ENCODE measurements at places on chromosomes 5 and 9. TPM values are rescaled to one million over a fixed set of nuclear protein-coding genes. Genes with fewer than 3 reads are reported as not detected.

DNA sequence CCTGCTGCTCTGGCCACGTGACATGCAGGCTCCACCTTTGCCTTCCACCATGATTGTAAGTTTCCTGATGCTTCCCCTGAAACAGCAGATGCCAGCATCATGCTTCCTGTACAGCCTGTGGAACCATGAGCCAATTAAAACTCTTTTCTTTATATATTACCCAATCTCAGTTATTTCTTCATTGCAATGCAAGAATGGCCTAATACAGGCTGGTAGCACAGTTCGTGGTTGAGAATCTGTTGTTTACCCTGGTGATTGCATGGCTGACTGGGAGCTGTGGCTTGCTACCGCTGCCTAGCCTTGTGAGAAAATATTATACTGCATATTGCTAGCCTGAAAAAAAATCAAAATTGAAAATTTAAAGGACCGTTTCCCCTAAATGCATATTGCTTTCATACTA lies 44.8 kb upstream of the PTPN3 start:
- no peak for DNase-seq

- DNase-seq, result no peak
Observed at GRCh38 chr9:82513976-82514735, 525.6 kb downstream of the SPATA31D1 start.

DNA sequence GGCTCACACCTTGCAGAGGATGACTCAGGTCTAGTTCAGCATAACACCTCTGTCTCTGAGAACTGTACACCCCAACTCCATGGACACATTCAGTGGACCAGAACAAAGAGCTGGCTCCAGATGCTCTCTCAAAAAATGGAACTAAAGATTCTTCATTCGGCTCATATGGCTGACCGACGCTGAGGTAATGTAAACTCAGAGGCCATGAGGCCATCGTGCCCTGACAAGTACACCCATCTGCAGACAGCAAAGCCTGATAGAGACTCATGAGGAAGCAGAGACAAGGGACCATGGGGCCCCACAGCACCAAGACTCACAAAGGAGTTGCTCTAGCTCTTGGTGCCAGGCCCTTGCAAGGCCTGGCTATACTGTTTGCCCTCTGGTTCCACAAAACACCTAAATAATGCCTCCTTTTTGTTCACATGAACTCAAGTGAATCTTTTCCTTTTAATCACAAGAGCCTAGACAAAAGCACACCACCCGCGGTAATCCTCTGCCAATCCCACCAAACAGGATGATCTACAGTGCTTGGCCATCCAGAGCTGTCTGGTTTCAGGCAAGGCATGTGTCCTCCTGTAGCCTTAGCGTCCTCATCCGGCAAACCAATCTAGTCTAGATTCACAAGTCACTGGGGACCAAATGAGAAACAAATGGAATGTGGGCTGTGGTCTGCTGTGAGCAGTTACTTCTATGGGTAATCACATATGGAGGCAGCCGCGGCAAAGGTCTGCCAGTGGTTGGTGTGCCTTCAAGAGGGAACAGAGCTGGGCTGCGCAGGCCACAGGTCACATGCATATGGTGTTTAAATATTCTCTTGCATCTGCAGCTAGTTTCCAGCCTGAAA lies 22.7 kb downstream of the MED27 start:
- no peak for DNase-seq

DNA sequence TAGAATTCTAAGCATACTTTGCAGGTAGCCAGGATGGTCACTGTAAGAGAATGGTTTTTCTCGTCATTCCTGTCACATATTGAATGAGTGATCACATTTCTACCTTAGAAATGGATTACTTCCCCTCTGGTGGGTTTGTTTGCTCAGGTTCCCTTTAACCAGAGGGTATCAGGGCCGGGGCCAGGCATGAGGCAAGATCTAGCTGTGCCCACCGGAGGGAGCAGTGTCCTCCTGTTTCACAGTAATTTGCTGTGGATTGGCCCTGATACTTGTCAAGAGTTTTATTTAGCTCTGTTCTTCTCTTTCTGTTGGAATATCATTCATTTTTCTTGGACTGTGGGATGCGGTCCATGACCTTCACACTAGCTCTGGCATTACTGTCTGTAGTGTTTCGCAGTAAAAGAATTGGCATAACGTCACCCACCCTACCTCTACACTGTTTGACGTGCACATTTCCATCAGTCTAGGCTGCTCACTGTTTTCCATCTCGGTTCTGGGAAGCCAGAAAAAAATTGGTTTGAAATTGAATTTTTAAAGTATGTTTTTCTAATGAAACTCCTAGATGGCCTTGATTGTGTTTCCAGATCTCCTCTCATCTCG lies 42.4 kb upstream of the ZBED3 start:
- no peak for DNase-seq

DNA sequence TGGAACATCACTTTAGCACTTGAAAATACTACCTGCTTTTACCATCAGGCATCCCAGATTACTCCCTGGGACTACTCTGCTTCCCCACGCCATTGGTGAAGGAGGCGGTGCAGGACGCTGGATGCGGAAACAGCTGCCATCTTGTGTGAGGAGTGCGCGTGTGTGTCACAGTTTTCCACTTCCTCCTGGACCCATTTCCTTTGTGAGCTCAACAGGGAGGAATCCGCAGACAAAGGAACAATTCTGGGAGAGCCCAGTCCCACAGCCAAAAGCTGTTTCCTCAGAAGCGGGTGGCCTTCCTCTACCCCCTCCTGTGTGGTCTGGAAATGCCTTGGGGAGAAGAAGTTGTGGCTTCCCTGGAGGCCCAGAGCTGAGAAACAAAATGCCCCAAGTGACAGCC lies 16.8 kb downstream of the AFAP1L1 start:
- DNase-seq, result no peak

DNA sequence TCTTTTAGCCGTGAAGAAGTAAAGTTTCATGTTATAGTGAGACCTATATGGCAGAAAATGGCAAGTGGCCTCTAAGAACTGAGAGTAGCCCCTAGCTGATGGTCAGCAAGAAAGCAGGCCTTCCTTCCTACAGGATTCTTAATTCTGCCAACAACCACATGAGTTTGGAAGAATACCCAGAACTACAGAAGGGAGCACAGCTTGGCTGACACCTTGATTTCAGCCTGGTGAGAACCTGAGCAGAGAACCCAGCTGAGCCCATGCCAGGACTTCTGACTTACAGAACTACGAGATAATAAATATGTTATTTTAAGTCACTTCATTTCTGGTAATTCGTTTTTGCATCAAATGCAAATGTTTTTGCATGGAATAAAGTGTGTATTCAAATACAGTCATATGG lies 5.9 kb upstream of the FBXL17 start:
- no peak for DNase-seq

GRCh38 chr5:122392824-122393223 lies 80.8 kb downstream of the SNCAIP start:
- no peak for DNase-seq

- no peak for DNase-seq
Observed at GRCh38 chr9:128634651-128635262, 21.9 kb downstream of the DYNC2I2 start.

DNA sequence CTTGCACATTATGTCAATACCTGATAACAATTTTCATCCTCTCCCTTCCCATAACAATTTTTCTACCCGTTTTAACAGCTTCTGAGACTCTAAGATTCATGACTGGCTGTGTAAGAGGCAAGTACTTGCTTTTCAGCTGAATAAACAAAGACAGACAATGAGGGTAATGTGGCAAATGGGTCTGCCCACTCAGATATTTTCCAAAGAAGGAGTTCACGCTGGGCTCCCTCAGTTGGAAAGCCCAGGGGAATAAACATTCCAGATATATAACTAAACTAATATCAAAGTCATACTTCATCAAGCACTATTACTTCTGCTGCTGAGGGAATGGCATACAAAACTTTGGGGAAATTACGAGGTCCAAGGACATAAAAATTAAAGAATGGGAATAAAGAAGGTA lies 24.4 kb downstream of the MEGF9 start:
- DNase-seq, result no peak

Gene FBN2
- total RNA-seq, result not detected

Gene SLC2A6
- total RNA-seq, result 5.5 TPM

Gene EGFLAM
- not detected for total RNA-seq

Gene SLC4A9
- total RNA-seq, result 0.35 TPM

Gene GOLM1
- total RNA-seq, result 3.0 TPM

Data from activated CD8-positive, alpha-beta memory T cell treated with anti-CD3 and anti-CD28 coated beads, Interleukin-2, amount 10 ng/mL, durations not matched to agents 7 days and 5 days (primary cell).